Fibroblast of the conjunctiva (primary cell): ENCODE measurements at places on chromosomes 4 and X.

DNA sequence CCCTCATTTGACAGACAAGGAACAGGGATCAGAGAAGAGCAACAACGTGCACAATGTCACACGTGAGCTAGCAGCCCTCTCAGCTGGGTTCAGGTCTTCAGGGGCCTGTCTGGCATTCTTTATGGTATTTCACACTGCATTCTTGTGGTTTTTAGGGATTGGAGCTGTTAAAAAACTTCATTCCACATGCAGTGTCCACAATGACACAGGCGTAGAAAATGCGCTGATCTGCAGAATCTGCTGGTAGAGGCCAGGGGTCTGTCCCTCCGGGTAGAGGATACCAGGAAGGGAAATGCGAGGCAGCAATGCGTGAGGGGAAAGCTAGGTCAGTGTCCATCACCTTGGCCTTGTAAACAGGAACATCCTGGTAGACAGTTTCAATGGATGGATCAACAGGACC lies 36.6 kb downstream of the MAP7D3 start:
- peak; percentile 70 for DNase-seq

GRCh38 chr4:146053891-146054290 lies 115.3 kb upstream of the ZNF827 start:
- no peak for DNase-seq

DNA sequence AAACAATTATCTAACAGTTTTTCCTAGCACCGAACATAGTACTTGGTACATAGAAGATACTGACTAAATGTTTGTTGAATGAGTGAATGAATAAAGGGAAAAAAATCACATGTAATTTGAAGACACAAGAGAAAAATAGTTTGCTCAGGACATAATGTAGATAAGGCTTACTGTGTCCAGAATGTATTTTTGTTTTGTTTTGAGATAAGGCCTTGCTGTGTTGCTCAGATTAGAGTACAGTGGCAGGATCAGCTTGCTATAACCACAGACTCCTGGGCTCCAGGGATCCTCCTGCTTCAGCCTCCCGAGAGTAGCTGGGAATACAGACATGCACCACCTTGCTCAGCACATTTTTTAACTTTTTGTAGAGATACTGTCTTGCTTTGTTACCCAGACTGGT lies 6.5 kb downstream of the FAM199X start:
- no peak for DNase-seq

GRCh38 chr4:47615385-47615784 lies 130.3 kb downstream of the ATP10D start:
- DNase-seq: no peak

DNA sequence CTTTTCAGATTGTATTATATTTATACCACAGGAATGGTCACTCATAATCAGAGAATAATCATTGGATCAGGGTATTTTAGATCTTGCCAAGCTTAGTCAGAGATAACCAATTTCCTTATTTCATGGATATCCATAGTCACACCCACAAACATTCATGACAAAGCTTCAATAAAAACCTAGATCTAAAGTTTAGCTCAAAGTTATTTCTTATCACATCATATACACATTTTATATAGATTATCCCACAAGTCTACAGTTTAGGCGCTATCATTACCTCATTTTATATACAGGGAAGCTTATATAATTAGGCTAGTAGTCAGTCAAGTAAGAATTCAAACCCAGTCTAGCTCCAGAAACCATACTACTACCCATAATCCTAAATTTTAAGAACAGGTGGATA lies 82.3 kb downstream of the SLC10A7 start:
- DNase-seq: no peak

GRCh38 chr4:76697129-76697803 lies 200.7 kb downstream of the SOWAHB start:
- DNase-seq: no peak

DNA sequence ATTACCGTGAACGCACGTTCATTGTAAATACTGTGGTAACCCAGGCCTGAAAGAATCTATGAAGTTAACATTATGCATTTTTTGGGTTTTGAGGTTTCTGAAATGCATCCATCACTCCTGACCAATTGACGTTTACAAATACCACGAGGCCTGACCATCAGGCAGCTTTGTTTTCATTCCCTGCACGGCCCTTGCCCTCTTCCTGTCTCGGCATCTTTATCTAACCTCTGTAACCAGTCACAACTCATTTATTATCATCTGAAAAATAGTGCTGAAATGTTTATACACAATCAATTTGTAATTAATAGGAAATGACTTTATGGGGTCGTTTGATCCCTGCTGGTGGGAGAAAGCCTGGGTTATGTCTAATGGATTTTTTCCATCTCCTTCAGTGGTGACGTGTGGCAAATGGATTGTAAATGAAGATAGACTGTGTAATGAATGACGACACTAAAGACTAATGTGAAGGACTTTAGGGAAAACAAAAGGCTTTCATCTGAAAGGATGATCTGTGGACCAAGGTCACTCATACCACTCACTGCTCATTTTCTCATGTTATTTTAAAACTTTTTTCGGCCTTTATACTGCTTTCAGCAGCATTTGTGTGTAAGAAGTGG lies 102.7 kb upstream of the SORBS2 start:
- DNase-seq: no peak

DNA sequence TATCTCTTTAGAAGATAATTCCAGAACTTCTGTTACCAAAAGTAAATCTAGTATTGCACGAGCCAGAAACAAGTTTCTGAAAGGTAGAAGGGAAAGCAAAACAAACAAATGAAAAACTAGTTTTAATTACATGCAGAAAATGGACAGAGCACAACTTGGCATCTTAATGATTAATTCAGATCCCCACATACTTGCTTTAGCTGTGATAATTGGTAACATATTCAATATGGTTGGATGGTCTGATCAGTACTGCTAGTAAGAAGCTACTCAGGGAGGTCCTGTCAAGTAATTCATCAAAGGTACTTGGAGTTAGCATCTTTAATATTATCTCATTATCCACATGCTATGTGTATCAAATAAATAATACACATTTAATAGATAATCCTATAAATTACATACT lies 204.3 kb downstream of the TRAM1L1 start:
- DNase-seq: no peak

GRCh38 chr4:2746891-2747695 lies 9.0 kb downstream of the TNIP2 start:
- no peak for DNase-seq

DNA sequence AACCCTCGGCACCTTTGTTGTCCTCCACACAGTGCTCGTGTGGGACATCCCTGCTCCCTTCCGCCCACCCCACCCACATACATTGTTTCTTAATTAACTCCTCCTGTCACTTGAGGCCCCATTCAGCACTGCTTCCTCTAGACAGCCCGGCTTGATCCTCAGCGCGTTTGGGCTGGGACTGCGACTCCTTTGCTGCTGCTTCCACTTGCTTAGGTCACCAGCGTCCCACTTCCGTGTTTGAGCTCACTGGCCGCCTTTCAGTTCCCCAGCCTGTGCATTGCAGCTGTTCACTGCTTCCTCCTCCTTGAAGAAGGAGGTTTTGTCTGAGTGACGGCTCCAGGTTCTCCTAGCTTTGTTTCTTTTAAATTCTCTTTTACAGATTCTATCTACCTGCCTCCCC lies 16.1 kb downstream of the RNF4 start:
- no peak for DNase-seq

DNA sequence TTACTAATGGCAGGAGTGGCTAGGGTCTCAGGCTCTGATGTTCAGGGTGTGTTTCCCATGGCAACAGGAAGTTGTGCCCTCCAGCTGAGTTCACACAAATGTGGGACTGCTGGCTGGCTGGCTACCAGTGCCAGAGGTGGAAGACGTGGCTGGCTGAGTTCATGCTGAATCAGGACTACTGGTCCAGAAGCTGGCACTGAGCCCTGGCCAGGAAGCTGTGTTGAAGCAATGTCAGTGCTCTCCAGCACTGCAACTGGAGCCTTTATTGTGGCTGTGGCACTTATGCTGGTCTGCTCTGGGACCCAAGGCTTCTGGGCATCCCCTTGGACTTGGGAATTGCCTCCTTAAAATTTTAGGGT lies 42.0 kb upstream of the ZXDA start:
- no peak for DNase-seq

GRCh38 chr4:24517676-24518075 lies 66.7 kb downstream of the DHX15 start:
- DNase-seq: no peak
